Activated T-cell treated with anti-CD3 and anti-CD28 coated beads, Interleukin-2, amount 50 U/mL, for 48 hours (primary cell): ENCODE measurements at places on chromosomes 5 and 9.
A peak's percentile ranks its signal among the peaks of the same experiment; 100 is the strongest.

GRCh38 chr5:22651355-22651754, 201.8 kb downstream of the CDH12 start:
- DNase-seq, result no peak

GRCh38 chr5:124617787-124618186, 128.7 kb downstream of the ZNF608 start:
- DNase-seq, result no peak

DNA sequence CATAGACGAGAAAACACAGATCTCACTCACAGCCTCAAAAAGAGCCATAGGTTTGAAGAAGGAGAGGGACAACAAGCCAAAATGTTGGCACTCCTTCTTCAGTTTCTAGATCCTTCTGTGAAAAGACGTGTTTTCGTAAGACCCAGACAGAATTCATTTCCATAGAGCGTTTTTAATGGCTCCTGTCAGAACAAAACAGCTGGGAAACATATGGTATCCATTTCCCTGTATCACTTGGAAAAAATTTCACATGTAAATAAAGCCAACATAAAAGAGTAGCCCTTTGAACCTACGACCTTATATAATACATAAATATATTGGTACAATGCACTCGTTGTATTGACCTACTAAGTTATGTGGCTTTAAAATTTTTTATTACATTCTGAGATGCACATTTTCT, 108.1 kb downstream of the SNCAIP start:
- no peak for DNase-seq

DNA sequence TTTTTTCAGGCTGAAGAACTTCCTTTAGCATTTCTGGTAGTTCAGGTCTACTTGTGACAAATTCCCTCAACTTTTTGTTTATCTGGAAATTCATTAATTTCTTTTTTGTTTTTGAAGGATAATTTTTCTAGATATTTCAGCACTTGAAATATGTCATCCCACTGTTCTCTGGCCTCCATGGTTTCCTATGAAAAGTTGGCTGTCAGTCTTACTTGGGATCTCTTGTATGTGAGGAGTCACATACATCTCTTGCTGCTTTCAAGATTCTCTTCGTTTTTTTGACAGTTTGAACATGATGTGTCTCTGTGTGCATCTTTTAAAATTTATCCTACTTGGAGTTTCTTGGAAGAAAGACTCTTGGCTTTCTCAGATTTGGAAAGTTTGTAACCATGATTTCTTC, 79.5 kb downstream of the RIC1 start:
- no peak for DNase-seq

- DNase-seq, result no peak
Measured at GRCh38 chr9:25935188-25935587, 256.9 kb upstream of the TUSC1 start.

DNA sequence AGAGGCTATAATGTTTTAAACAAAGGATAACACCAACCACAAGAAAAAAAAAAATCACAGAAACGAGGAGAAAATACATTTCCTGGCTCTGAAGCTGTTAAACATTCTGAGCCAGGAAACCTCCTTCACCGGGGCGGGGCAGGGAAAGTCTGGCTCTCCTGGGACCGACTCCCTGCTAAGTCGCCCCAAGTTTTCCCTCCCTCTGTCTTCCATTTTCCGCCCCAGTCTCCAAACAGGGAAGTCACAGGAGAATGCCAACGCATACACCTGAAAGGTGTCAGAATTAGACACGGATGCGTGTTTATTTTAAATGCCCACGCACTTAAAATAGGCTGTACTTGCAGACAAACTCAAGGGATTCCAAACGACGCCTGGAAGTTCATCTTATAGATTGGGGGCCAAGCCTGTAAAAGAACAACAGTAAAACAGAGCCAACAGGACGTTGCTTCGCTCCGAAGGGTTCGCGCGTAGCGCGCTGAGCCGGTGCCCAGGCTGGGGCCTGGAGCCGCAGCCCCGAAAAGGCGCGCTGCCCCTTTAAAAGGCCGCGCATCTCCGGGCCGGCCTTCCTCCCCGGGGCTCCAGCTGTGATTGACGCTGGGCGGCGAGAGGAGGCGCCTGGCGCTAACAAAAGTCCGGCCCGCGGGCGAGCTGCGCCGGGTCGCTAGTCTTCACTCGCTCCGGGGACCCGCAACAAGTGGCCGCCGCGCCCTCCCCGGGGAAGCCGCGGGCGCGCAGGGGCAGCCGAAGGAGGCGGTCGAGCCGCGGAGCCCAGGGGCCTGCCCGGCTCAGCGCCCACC, at the start of gene FBXL7:
Gene FBXL7, plus strand, starts transcription at position 653 of the 797 bp plus-strand sequence.
- no peak for DNase-seq

GRCh38 chr5:74630453-74631066, 10.0 kb downstream of the ENC1 start:
- DNase-seq, result no peak

DNA sequence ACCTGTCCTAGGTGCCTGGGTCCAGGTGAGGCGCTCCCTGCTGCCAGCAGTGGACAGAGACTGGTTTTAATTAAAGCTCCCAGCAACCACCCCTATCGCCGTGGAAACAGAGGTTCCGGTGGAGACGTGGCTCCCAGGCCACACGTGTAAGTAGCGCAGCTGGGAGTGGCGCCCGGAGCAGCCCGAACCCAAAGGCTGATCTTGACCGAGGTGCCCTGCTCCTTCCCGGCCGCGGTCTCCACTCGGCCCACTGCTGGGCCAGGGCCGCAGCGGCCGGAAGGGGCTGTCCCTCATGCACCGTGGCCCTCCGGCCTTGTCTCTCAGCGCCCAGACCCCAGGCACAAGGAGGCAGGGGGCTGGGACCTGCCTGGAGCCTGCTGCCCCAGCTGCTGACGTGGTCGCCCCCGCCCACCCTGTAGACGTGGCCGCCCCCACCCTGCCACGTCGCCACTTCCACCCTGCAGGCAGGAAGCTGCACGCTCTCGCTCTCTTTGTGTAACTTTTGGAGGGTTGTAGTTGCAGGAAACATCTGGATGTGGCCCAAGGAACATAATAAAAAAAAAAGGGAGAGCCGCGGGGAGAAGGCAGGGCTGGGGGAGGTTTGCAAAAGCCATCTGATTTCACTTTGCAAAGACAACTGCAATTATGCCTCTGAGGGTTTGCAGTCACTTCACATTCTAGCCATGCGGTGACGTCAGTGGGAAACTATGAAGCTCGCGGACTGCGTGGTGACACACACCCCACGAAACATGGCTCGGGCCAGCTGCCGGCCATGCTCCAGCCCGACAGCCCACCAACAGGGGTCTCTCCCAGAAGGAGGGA, 129.9 kb downstream of the RXRA start:
- DNase-seq, result peak; percentile 71

- no peak for DNase-seq
Measured at GRCh38 chr9:136021872-136022681, 60.9 kb upstream of the UBAC1 start.

- DNase-seq, result no peak
Measured at GRCh38 chr5:50759526-50760270, 93.3 kb downstream of the PARP8 start.

- no peak for DNase-seq
Measured at GRCh38 chr9:87465816-87466215, 31.9 kb upstream of the DAPK1 start.

DNA sequence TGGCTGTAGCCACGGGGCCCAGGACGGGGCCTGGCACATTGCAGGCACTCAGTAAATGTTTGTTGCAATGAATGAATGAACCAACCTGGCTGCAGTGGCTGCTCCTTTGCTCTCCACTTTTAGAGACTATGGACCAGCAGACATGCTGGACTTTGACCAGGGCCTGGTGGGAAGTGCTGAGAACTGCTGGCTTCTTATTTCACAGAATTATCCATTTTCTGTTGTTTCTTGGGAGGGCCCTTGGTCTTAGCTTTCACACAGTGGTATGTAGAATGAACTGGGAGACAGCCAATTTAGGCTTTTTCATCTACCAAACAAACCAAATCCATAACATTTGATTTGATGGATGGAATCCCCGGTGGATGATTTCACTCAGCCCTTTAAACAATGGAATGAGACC, 78.0 kb upstream of the LHFPL2 start:
- DNase-seq, result no peak

GRCh38 chr9:6441269-6441668, 28.3 kb downstream of the UHRF2 start:
- DNase-seq, result no peak

- DNase-seq, result no peak
Measured at GRCh38 chr5:131079232-131079631, 85.8 kb downstream of the HINT1 start.

DNA sequence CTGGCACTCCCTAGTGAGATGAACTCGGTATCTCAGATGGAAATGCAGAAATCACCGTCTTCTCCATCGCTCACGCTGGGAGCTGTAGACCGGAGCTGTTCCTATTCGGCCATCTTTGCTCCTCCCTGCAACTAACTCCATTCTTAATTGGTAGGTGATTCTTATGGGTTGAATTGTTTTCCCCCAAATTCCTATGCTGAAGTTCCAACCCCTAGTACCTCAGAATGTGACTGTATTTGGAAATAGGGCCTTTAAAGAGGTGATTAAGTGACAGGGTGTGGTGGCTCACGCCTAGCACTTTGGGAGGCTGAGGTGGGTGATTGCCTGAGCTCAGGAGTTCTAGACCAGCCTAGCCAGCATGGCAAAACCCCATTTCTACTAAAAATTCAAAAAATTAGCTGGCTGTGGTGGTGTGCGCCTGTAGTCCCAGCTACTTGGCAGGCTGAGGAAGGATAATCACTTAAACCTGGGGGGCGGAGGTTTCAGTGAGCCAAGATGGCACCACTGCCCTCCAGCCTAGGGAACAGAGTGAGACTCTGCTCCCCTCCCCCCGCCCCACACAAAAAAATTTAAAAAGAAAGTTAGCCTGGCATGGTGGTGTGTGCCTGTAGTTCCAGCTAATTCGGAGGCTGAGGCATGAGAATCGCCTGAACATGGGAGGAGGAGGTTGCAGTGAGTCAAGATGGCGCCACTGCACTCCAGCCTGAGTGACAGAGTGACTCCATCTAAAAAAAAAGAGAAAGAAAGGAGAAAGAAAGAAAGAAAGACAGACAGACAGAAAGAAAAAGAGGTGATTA, 25.2 kb upstream of the FOCAD start:
- DNase-seq, result no peak

GRCh38 chr9:133377721-133378216, 1.6 kb downstream of the STKLD1 start:
- DNase-seq, result no peak

DNA sequence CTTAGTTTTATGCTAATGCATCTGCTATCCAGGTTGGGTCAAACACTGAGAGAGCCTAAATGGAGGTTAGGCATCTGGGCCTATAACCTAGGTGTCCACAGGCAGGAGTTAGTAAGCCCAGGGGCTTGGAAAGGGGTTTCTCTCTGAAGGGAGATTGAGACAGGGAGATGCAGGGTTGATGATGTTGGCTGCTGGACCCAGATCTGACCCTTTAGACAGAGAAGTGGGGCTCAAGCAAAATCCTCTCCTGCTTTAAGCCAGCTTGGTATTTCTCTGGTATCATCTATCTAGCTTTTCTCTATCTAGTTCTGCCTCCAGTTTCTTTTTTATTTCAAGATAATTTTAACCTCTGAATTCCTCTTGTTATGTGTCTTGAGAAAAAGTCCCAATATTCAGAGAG, 18.3 kb upstream of the ANKRD55 start:
- no peak for DNase-seq

DNA sequence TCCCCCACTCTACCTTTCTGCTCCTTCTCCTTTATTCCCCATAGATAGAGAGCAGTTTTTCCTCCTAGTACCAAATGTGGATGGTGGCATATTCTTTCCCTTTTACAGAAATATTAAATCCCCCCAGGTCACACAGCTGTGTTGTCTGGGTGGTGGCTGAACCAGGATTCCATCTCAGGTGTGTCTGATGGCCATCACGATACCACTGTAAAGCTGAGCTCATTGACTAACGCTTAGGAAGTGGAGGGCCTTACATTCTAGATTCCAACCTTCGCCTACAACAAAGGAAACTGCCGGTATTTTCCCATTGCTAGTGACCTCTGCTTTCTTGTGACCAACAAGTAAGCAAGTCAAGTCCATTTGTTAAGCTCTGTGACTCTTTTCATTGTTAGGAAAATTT, 131.9 kb upstream of the KLF4 start:
- DNase-seq, result no peak

DNA sequence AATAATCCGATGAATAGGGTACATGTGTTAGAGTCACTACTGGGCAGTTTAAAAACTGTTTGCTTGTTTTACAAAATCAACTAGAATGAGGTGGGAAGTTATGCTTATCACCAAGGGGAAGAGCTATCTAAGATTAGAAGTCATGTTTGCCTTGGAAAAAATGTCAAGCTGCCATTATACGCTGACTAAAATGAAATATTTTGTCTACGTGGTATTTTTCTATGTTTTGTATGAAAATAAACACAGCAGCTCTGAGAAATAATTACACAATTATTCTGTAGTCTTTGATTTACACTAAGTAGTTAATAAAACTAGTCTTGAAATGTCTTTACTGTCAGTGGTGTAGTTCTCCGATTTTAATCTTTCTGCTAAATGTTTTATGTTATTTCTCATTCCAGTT, 241.9 kb upstream of the TARS1 start:
- no peak for DNase-seq

- no peak for DNase-seq
Measured at GRCh38 chr5:36147681-36148080, 4.0 kb downstream of the LMBRD2 start.

DNA sequence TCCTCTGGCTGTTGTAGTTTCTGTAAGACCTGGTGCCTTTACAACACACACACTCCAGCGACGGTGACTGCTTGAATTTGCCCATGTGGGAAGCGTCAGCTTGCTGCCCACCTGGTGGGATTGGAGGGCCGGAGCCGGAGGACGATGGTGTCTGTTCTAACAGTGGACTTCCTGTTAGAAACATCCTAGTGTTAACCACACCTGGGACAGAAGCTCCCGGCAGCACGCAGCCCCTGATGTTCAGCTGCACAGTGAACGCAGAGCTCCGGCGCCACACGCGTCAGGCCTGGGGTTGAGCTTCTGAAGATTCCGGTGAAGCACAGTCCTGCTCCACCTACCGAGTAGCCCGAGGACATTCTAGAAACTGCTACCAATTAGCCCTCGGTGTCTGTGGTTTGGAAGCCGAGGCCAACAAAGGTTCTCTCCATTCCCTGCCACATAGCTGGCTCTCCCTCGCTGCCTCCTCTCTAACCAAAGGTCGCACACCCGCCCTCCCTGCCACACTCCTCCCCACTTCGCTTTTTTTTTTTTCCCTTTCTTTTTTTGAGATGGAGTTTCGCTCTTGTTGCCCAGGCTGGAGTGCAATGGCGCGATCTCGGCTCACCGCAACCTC, 14.4 kb downstream of the PMPCA start:
- no peak for DNase-seq

DNA sequence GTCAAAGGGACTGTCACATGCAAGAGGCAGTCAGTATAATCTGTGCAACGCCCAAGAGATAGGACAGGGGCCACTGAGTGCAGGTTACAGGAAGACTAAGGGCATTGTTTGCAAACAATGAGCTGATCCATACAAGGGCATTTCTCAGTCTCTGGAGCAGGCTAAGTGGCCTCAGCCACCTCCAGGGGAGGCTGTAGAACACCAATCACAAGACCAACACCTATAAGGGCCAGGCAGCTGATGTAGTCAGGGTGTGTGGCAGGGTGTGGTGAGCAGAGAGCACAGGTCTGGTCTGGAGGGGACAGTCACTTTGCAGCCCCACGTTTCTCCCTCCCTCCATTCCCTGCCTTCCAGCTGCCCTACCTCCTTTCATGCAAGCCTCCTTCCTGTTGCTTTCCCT, 83.2 kb upstream of the ADRA1B start:
- DNase-seq, result no peak

GRCh38 chr9:91208419-91208745, 153.3 kb downstream of the AUH start:
- peak; percentile 60 for DNase-seq
